ENCODE measurements at places on chromosomes 3 and 15.

DNA sequence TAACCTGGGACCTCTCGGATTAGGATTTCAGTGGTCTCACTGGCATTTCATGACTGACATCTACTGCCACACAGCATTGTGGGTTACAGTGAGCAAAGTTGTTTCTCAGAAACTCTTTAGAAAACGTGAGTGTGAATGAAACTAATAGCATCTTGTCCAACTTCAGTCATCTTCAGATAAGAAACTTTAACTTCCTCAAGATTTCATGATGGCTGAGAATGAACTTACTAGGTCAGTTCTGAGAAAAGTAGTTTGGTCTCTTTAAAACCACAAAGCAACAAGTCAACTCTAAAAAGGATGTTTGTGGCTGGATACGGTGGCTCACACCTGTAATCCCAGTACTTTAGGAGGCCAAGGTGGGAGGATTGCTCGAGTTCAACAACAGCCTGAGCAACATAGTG is 14.2 kb upstream of the HOMER2 start:
- DNase-seq: no peak

DNA sequence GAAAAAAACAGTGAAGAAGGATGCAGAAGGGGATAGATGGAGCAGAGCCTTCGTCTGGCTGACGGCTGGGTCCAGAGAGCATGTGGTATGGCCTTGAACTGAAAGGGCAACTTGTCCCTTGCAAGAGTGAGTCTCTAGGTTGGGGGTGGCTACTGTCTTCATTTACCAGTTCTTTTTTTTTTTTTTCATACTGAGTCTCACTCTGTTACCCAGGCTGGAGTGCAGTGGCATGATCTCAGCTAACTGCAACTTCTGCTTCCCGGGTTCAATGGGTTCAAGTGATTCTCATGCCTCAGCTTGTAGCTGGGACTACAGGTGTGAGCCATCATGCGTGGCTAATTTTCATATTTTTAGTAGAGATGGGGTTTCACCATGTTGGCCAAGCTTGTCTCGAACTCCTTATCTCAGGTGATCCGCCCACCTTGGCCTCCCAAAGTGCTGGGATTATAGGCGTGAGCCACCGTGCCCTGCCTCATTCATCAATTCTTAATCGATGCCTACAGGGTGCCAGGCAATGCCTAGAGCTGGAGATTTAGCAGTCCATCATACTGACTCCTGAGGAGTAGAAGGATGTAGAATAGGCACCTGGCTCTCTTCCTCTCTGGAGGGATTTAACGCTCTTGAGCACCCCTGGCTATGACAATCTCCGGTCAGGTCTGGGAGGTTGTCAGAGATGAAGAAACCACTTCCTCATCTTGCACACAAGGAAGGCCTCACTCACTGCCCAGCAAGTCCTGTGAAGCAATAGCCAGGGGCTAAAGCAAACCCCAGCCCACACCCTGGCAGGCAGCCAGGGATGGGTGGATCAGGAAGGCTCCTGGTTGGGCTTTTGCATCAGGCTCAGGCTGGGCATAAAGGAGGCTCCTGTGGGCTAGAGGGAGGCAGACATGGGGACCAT is at the start of gene CAMP:
CAMP (plus strand) TSS at position 880 of the 898 bp plus-strand sequence; CDS start at position 897, 17 bp downstream.
- no peak for DNase-seq

DNA sequence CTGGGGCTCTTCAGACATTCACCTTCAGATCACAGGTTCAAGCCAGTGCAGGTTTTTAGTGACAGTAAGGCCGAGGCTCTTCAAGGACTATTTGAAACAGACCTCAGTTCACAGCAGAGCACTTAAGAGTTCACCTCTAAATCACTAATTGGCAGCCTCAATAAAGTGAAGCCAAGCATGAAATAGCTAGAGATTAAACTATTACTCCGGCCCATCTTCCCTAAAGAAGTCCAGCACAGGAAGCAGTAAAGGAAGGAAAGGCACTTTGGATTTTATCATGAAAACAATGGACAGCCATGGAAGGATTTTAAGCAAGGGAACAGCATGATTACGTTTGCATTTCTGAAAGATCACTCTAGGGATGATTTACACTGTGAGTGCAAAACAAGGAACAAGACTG is 27.6 kb upstream of the ARL6 start:
- DNase-seq: peak; percentile 74

- peak; percentile 16 for DNase-seq
Observed at GRCh38 chr3:23002836-23003732, 200.0 kb upstream of the UBE2E2 start.

DNA sequence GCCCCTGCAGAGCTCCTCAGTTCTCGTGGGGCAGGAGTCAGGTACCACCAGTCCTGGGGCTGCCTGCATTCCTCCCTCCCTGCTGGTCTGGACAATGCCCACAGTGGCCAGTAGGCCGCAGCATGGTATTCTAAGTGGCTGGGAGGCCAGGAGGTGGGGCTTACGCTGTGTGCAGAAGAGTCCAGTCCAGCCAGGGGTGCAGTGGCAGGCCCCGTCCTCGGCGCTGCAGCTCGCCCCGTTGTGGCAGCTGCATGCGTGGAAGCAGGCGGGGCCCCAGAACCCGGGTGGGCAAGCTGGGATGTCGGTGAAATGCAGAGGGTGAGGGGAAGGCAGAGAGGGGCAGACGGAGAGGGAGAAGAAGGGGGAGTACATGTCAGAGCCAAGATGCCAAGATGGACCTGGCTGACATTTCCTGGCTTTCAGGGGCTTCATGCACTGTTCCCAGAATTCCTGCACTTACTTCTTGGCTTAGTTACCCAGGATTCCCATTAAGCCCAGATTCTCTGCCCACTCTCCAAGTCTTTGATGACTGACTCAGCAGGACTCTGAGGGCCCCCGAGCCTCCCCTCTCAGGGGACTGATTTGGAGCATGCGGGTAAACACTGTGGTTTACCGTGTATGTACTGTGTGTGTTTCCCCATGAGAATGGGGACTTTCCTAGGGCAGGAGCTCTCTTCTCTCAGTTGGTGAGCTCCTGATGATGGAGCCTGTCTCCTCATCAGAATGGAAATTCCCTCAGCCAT is 47.5 kb downstream of the RAB11A start:
- DNase-seq: no peak

Measured in NCI-H187 treated with DMSO at 0.1 percent for 48 hours (cell line).